Esophagus mucosa (tissue), 1 donor: ENCODE measurements at places on chromosomes 7 and 10.

DNA sequence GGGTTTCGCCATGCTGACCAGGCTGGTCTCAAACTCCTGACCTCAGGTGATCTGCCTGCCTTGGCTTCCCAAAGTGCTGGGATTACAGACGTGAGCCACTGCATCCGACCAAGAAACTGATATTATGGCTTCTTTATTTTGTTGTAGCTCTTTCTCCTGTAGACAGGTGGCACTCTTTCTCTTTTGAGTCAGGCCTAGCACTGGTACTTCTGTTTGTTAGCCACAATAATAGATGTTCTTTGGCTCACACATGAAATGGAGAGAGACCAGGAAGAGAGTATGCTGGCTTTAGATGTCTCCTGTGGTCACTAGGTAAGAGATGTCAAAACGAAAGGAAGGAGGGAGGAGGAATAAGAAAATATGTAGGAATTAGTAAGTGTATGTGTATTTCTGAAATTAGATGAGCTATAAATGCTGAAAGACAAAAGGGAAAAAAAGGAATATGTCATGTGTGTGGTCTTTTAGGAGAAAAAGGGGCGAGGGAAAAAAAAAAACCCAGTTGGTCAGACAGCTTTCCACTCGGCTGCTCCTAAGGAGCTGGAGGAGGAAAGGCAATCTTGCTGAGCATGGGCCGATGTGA lies 78.7 kb downstream of the CLEC2L start:
- peak; percentile 47 for ATAC-seq

DNA sequence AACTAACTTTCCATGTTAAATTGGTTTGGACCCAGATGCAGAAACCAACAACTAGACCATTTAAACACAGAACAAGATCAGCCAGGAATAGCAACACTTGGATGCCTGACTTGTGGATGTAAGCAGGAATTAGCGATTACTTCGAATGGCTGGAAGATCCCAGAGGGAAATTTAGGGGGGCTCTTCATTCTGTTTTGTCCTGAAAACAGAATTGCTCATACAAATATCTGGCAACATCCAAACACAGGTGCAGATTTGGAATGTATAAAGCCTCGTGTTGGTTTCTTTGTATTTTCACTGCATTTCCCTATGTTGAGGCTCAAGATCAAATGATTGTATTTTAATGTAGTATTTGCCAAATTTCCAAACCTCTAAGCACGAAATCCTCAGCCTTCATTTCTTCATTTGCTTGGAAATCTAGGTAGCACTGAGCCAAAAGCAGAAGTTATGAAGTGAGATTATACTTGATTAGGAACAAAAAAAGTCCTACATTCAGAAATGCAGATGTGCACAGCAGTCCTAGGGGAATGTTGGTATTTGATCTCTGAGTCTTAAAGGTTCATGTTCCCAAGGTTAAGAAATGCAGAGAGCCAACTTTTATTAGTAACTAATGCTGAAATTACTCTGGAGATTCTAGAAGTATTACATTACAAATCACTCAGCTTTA lies 248.7 kb upstream of the TCF7L2 start:
- ATAC-seq: no peak

DNA sequence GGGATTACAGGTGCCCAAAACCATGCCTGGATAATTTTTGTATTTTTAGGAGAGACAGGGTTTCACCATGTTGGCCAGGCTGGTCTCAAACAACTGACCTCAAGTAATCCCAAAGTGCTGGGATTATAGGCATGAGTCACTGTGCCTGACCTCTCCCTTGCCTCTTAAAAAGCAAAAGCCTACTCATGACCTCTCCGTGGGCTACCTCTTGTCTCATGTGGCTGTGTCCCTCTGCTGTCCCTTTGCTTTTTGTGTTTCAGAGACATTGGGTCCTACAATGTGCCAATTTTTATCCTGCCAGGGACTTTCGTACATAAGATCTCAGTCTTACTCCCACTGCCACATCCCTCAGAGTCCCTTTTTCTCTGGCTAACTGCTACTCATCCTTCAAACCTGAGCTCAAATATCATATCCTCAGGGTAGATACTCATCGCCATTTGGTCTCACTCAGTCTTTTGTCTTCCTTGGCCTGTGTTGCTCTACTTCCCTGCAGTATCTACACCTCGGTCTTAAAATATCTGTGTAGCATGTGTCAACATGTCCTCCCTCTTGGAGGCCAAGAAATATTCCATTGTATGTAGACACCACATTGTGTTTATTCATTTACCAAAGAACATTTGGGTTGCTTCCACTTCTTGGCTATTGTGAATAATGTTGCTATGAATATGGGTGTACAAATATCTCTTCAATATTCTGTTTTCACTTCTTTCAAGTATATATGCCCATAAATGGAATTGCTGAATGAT lies 465.0 kb upstream of the KLF6 start:
- ATAC-seq: peak; percentile 80

- ATAC-seq: no peak
These were observed 268.0 kb downstream of the ADRA2A start for GRCh38 chr10:111344804-111345203.

DNA sequence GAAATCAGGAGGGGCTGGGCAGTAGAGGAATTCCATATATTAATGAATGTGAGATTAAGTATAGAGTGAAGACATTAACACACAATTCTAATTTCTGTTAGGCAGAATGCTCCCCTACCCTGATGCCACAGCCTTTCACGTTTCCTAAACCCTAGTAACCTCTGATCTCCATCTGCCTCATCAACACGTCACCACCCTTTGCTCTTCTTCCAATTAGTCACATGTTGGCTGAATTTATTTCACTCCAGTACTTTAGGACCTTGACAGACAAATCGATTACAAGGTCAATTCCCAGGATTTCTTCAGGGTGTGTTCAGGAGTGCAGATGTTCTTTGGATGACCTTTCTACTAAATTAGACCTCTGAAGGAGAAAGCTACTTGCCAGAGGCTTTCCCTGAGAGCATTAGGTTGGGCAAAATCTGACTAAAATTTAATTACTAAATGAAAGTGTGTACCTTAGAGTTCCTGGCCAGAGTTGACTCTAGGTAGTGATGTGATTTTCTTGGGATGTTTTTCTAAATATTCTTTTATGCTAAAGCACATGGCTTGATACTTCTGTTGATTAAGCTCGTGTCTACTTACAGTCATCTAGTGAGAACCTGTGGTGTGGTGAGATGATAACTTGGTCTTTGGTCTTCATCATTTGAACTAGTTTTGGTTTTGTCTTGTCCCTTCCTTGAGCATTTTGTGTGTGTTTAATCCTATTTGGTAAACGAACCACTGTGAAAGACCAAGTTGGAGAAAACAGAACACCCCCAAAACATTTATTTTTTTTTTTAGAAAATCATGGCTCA lies 12.7 kb downstream of the AGR2 start:
- ATAC-seq: no peak

GRCh38 chr10:30422981-30423654 lies 10.9 kb upstream of the MAP3K8 start:
- ATAC-seq: peak; percentile 71

DNA sequence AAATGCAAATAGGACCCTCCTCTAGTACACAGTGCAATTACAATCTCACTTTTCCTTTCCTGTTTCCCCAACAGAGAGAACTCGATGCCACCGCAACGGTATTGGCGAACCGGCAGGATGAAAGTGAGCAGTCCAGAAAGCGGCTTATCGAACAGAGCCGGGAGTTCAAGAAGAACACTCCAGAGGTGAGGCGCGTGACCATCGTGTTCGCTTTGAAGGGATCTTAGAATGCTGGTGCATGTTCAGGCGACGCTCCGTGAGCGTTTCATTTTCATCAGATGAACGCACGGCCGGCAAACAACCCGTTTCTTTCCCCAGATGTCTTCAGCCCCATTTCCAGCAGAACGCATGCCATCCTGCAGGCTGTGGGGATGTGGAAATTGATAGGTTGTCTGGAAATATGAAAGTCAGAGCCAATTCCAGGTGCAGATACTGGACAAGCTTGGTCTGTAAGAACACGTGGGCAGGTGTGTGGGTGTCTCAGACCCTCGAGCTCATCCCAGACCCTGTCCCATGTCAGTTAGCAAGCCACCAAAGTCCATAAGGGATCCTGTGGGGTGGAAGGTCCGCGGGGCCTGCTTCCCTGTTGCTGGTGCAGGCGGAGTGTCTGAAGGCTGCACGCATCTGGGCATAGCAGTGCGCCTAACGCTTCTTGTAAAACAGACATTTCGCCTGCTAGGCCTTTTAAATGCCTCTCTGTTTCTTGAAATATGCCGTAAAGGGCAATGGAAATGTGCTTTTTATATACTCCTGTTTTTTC lies 98.8 kb downstream of the CUX1 start:
- no peak for ATAC-seq

GRCh38 chr7:80499350-80499953 lies 12.4 kb downstream of the GNAT3 start:
- ATAC-seq: peak; percentile 88

- ATAC-seq: no peak
These were observed 41.0 kb downstream of the ATXN7L1 start for GRCh38 chr7:105835441-105835840.

GRCh38 chr10:21733710-21734109 lies 199.7 kb downstream of the MLLT10 start:
- no peak for ATAC-seq

- no peak for ATAC-seq
These were observed 24.5 kb downstream of the UNCX start for GRCh38 chr7:1257221-1257620.

DNA sequence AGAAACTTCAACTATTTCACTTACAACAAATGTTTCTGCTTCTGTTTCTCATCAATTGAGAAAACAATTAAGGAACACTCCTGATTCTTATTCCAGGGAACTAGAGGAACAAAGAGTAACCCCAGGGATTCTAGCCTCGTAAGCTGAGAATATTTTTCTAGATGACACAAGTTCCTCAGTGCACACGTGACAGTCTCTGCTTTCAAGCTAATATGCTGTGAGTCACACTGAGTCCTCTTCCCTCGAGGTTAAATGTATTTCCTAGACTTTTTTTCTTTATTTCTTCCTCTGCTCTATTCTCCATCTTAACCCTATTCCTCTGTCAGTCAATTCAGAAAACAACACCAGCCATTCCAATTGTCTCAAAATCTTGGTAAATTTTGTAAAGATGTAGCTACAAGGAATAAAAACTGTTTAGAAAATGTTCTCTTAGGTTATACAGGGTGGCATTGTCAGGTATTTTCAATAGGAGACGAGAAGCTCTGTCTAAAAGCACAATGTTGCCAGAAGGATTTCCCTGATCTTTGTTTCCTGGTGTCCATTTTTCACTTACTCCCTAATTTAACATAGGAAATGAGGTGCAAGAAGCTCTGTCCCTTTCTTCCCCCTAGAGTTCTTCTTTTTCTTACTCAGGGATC lies 5.8 kb upstream of the C1GALT1 start:
- ATAC-seq: peak; percentile 88

- no peak for ATAC-seq
These were observed 7.5 kb upstream of the JAKMIP3 start for GRCh38 chr10:132058111-132058745.

GRCh38 chr10:16425449-16425848 lies 11.4 kb upstream of the PTER start:
- ATAC-seq: no peak

DNA sequence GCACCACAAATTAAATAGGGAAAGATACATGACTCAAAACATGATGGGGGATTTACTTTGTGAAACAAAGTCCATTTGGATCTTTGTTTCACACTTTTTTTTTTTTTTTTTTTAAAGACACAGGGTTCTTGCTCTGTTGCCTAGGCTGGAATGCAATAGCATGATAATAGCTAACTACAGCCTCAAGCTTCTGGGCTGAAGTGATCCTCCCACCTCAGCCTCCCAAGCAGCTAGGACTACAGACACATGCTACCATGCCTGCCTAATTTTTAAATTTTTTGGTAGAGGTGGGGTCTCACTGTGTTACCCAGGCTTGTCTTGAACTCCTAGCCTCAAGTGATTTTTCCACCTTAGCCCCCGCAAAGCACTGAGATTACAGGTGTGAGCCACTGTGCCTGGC lies 172.6 kb upstream of the KLF14 start:
- ATAC-seq: no peak

DNA sequence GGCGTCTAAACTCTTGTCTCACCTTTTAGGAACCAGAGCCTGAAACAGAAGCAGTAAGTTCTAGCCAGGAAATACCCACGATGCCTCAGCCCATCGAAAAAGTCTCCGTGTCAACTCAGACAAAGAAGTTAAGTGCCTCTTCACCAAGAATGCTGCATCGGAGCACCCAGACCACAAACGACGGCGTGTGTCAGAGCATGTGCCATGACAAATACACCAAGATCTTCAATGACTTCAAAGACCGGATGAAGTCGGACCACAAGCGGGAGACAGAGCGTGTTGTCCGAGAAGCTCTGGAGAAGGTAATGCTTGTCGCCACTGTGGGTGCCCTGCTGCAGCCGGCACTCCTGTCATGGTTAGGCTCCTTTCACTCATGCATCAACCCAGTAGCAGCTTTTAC lies 113.1 kb downstream of the ZMYND11 start:
- ATAC-seq: no peak

DNA sequence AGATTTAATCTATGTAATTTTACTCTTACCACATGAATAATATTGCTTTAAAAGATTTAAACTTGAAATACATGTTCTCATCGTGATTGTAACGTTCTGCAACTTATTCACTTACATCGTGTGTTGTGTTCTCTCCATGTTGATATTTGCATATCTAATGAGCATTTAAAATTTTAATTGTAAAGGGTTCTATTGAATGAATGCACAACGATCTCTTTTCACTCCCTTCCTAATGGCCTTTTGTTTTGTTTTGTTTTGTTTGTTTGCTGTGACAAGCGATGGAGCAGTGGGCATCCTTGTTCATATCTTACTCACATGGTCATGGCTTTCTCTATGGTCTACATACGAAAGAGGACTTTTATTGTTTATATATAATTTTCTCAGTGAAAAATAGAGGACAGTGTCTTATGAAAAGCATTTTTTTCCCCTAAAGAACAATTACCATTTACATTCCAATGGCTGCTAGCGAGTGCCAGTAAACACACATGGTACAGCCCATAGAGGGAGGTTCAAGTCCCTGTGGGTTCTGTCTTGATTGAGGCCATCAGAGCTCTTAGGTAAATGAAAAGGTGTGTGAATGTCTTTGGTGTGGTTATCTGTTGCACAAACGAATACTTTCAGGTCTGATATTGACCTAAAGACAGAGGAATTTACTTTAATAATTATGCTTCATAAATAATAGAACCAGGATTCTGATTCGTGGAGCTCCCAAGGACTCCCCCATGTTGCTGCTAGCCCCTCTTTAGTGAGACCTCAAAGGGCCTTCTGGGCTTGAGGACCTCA lies 32.4 kb downstream of the BTBD16 start:
- ATAC-seq: no peak

- no peak for ATAC-seq
These were observed 316.0 kb downstream of the WDR37 start for GRCh38 chr10:1372212-1372611.

DNA sequence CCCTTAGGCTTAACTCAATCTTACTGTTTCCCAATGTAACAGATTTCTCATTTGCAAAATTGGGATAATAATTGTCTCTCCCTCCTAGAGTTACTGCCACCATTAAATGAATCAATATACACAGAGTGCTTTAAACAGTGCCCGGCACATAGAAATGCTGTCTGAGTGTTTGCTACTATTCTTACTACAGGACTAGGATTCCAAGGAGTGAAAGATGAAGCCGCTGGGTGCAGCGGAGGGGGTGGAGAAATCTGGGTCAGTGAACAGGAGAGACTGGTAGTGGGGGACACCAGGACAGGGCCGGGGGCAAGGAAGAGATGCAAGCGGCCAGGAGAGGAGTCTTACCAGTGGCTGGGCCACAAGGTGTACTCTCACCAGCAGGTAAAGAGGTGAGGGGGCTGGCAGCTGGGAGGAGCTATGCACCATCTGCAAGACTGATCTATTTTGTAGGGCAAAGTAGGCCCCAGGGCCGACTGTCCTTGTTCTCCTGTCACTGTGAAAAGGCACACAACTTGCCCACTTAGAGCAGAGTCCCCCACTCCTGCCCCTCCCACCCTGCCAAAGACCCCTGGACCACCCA lies 18.5 kb upstream of the PRRT4 start:
- no peak for ATAC-seq
